Tibial nerve (tissue), 4 donors: ENCODE measurements at places on chromosomes 4 and X.

DNA sequence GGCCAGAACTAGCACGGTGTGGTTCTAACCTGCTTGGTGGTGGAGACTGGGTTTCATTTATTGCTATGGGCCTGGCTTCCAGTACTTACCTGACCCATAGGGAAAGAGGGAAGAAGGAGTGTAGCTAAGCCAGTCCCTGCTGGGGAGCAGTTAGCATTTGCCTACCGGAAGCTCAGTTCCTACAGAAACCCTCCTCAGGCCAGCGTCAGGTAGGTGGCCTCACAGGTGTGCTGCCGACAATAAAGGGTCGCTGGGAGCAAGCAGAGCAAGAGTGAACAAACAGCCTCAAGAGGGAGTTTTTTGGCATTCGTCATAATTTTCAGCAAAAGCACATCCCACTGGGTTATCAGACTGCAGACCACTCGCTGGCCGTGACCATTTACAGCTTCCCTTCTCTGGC is 740.6 kb upstream of the TENM3 start:
- DNase-seq = no peak

- DNase-seq = no peak
These were observed 45.9 kb upstream of the PGM2 start for GRCh38 chr4:37780444-37781130.

GRCh38 chrX:109732017-109732801 is 848 bp downstream of the ACSL4 start:
- no peak for DNase-seq

GRCh38 chrX:107724653-107725052 is 50.9 kb downstream of the TSC22D3 start:
- DNase-seq = no peak

DNA sequence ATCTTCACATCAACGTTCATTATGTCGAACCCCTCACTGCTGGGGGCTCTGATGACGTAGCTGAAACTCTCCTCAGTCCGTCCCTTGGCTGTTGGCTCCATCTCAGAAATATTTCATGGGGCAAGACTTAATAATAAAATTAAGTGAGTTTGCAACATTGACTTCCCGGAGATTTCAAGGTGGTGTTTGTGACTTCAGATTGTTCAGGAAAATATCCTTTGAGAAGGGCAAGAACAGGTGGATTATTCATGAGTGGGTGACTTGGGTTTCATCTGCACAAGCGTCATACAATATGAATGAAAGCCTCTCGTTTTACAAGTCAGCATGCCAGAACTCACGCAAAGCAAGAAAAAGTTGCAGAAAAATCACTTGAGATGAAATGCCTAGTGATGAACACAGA is at the start of gene C4orf50:
TSS of gene C4orf50 (minus strand) at position 101 of the 400 bp plus-strand sequence.
- no peak for DNase-seq

- no peak for DNase-seq
These were observed at the start of gene XK for GRCh38 chrX:37685381-37686359. TSS of gene XK (plus strand) at chrX:37685791. CDS start at chrX:37685962, 171 bp downstream.

DNA sequence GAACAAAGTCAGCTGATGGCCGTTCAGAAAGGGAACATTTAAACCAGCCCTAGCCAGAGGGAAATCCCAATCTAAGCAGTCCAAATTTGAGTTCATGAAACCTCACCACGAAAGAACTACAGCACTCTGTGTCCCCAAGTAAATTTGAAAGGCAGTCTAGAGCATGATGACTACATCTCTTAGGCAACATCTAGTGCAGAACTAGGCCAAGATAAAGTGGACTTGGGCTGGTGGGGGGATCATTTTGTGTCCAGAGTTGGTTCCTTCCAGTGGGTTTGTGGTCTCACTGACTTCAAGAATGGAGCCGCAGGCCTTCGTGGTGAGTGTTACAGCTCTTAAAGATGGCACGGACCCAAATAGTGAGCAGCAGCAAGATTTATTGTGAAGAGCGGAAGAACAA is 64.9 kb downstream of the KLHL4 start:
- no peak for DNase-seq

DNA sequence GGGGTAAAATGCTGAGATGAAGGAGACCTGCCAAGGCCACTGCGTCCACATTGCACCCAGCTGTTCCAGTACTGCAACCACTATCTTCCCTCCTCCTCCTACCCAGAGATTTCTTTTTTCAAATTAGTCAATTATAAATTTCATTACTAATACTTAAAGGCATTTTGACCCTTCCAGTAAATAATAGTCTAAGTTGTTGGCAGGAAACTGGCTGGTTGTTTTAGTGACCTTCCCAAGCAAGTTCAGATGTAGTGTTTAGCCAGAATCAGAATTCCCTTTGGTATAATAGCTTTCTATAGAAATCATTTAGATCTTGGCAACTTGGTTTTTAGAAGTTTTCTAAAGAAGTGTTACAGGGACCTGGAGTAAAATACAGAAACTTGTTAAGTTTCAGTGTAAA is 66.0 kb downstream of the AASDH start:
- DNase-seq = no peak

GRCh38 chr4:108453366-108453765 is 167.0 kb upstream of the RPL34 start:
- DNase-seq = no peak

GRCh38 chrX:70754169-70754848 is 154.2 kb downstream of the TEX11 start:
- DNase-seq = no peak

GRCh38 chr4:149141391-149141790 is 674.3 kb downstream of the IQCM start:
- DNase-seq = no peak

- no peak for DNase-seq
These were observed 27.6 kb upstream of the SERTM2 start for GRCh38 chrX:111483881-111484280.

GRCh38 chr4:75490155-75490554 is 24.0 kb downstream of the RCHY1 start:
- no peak for DNase-seq

DNA sequence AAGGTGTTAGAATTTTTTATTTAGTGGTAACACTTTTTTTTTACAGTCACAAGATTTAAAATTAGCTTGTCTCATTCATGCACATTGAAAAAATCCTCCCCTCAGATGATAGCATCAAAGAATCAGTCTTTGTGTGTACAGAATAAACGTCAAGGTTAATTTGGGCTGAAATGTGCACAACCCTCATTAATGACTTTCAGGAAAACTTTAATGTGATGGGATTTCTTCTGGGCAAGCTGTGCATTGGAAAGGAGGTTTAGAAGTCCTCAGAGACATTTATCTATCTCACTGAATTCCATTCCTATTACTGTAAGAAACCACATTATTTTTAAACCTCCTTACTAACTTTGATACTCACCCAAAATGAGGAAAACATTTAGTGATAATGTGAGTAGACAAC is 88.2 kb upstream of the TECRL start:
- DNase-seq = no peak

GRCh38 chr4:136946307-136946907 is 585.9 kb downstream of the PCDH18 start:
- no peak for DNase-seq

DNA sequence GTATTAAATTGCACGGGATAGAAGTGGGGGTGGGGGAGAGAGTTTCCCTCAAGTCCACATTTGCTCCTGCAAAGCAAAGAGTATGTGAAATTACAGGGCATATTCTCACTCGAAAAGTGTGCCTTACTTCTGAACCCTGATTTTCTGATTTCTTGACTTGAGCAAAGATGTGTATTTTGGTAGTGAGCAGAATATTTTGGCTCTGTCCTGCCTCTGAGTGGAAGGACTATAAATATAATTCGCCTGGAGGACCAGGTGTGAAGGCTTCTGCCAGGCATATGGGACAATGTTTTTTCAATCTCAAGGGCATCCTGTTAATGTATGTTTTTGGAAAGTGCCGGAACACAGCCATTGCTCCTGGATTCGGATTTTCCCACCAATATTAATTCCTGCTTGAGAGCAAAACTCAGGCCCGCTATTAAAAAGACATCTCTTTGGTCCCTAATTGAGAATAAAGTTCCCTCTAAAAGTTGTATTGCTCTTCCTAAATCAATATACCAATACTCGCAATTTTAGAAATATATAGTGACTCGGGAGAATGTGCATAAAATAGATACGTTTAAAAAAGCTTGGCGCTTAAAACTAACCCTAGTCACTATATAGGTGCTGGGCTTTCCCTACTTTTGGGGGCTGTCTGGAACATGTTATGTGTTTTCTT is 15.3 kb upstream of the PITX2 start:
- DNase-seq = no peak

DNA sequence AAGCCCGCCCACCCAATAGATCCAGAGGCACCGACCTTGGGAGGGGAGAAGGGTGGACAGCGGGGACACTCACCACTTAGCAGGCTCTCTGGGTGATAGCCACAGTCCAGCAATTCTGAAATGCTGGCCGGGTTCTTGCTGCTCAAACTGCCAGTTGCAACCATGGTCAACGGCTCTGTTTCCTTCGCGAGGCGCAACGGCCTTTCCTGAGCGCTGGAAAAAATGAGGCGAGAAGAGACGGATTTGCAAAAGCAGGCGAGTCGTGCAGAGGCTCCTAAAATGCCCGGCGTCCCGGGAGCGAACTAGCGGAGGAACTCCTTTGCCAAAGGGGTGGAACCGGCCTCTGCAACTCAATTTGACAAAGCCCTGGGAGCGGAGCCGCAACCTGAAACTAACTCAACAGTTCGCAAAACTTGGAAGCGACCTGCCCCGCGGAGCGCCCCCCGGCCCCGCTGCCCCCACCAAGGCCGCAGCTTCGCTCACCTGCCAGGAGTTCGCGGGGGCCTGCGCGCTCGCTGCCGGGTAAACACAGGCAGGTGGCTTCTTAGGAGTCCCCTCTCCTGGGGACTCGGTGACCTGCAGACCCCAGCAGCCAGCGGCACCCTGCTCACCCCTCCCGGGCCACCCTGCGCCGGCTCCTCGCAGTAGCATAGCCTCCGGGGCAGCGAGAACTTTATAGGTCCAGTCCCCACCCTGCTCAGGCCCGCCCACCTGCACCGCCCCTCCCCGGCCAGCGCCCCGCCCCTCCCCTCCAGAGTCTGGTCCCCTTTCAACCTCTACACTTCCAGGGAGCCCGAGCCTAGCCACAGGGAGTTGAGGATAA is at the start of gene DDIT4L:
TSS of gene DDIT4L (minus strand) at position 649 of the 823 bp plus-strand sequence. CDS start at position 164, 485 bp downstream.
- peak; percentile 17 for DNase-seq

DNA sequence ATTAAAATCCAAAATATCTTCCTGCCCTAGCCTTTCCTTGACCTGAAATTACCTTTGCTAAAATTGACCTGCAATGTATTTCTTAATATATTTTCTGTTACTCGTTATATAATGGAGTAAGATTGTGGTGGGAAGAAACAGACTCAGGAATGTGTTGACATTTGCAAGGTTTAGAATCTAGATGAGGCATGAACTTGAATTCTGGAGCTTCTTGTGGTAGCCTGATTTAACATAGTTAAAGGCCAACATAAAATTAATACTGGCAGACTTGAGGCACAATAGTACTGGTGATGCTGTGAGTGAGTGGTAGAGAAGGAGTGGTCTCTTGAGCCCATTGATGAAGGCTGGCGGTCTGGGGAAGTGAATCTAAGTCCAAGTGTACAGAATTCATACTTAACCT is 197.9 kb upstream of the SPRY1 start:
- no peak for DNase-seq

DNA sequence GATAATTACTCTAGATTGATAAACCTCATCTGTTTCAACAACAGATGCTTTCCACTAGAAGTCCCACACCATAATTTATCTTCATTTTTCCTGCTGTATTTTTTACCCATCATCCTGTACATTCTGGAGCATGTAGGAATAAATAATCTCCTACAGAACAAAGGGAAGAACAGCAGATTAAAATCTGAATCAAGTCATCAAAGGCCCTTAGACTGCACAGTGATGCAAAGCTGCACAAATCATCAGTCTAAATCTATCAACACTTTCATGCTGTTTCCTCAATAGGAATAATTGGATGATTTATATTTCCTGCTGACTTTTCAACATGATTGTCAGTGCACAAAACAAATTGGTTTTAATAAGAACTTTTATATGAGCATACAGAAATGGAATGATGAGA is 1143.9 kb downstream of the STIM2 start:
- no peak for DNase-seq

- DNase-seq = no peak
These were observed 200.0 kb upstream of the MAOA start for GRCh38 chrX:43456063-43456462.

- peak; percentile 75 for DNase-seq
These were observed 13.3 kb downstream of the MGARP start for GRCh38 chr4:139266583-139267257.

DNA sequence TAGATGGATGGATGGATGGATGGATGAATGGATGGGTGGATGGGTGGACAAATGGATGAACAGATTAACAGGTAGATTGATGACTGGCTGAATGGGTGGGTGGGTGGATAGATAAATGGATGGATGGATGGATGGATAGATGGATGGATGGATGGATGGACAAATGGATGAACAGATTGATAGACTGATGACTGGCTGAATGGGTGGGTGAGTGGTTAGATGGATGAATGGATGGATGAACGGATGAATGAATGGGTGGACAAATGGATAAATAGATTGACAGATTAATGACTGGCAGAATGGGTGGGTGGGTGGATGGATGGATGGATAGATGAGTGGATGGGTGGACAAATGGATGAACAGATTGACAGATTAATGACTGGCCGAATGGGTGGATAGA is 13.6 kb upstream of the AKAP17A start:
- DNase-seq = no peak

- peak; percentile 11 for DNase-seq
These were observed 7.7 kb upstream of the ADD1 start for GRCh38 chr4:2835978-2836377.

GRCh38 chr4:107736037-107736436 is 16.0 kb upstream of the PAPSS1 start:
- DNase-seq = no peak

DNA sequence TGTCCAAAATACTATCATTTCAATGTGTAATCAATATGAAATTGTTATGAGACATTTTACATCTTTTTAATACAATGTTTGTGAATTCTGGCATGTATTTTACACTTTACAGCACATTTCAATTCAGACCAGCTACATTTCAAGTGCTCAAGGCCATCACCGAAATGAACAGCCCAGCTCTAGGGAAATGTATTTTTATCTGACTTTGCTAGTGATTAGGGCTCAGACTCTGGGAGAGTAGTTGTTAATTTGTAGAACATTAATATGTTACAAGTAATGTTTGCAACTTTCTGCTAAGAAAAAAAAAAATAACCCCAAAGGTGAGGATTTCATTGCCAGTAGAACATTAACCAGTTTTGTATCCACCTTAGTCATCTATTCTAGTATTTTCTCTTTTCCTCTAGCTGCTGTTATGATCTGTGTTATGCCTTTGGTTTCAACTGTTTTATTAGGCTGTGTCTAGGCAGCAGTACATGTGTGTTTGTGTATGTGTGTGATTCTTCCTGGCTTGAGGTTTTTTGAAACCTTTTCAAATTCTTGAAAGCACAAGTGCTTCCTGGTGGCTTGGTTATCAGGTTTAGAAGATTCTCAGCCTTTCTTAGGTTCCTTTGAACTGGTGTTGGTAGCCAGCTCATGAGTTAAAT is 125.9 kb downstream of the NSUN7 start:
- DNase-seq = no peak

DNA sequence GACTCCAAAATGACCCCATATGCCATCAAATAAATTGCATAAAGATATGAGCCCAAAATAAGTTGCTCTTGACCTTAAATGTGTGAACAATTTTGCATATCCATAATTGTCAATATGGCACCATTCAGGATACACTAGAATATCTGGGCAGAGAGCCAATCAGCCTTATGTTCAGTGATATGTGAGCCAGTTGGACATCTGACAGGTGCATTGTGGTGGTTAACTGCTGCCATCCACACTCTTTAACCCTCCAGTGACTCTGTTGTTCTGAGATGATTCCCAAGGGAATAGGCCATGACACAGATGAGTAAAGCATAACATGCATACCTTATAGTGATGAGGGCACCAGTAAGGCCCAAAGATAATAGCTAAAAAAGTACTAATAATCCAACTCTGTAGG is 500.1 kb downstream of the PCDH18 start:
- DNase-seq = no peak

GRCh38 chr4:125105561-125105960 is 209.2 kb upstream of the FAT4 start:
- no peak for DNase-seq
